ENCODE measurements at places on chromosomes 7 and 10. TPM values are rescaled to one million over a fixed set of nuclear protein-coding genes. Genes with fewer than 3 reads are reported as not detected.

- no peak for DNase-seq
- H3K27ac ChIP-seq, result no peak overlapping the region
- H3K4me1 ChIP-seq, result no peaks in the 10 kb centered on the region
- H3K27me3 ChIP-seq, result no peaks in the 10 kb centered on the region
Measured at GRCh38 chr10:7150349-7150748, 260.5 kb downstream of the SFMBT2 start.

DNA sequence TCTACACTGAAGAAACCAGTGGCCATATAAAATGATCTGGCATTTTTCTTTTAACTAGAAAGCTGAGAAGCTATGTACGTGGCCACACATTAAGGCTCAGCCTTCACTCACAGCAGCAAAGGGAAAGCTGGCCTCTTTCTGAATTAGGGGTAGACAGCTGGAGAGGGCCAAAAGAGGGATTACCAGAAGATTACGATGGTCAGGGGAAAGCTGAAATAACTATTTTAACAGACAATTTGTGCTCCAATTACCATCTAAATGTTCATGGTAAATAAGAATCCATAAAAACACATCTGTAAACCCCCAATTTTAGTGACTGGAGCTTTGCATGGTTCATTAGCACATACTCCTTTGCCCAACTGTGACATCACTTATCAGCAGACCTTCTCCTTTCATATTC is 314.3 kb downstream of the HPSE2 start:
- no peak overlapping the region for H3K4me3 ChIP-seq
- no peak overlapping the region for H3K27ac ChIP-seq
- no peaks in the 10 kb centered on the region for H3K36me3 ChIP-seq
- H3K27me3 ChIP-seq, result no peaks in the 10 kb centered on the region
- H3K4me1 ChIP-seq, result no peaks in the 10 kb centered on the region

GRCh38 chr7:123972045-123972444 is 47.0 kb downstream of the SPAM1 start:
- no peaks in the 10 kb centered on the region for H3K27me3 ChIP-seq
- no peak for DNase-seq
- H3K27ac ChIP-seq, result no peak overlapping the region
- no peaks in the 10 kb centered on the region for H3K36me3 ChIP-seq
- H3K4me1 ChIP-seq, result no peaks in the 10 kb centered on the region
- H3K4me3 ChIP-seq, result no peak overlapping the region

DNA sequence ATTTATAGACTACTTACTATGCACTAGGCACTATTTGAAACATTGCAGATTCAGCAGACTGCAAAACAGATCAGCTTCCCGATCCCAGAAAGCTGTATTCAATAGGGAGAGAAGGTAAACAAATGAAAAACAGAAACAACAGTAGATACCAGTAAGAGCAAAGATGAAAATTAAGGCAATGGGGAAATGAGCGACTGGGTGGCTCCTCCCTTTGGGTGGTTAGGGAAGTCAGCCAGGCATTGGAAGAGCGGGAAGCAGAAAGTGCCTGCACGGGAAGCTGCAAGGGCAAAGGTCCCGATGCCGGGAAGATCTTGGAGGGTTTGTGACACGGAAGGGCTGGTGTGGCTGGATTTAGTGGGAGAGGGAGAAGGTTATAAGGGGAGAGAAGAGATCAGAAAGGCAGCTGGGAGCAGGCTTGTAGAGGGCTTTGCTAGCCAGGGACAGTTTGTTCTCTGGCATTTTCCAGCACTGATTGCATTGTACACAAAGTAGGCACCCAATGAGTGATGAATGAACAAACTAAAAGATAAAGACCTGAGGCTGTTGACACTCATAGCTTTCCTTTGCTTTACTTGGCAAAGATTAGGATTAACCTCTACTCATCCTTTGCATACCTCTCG is 67.8 kb downstream of the NAMPT start:
- peak; percentile 86 for DNase-seq
- peak overlapping the region; percentile 79 for H3K27ac ChIP-seq
- peak overlapping the region; percentile 16 for H3K4me3 ChIP-seq

- no peak overlapping the region for H3K4me3 ChIP-seq
- no peak overlapping the region for H3K27ac ChIP-seq
- no peaks in the 10 kb centered on the region for H3K4me1 ChIP-seq
- no peaks in the 10 kb centered on the region for H3K27me3 ChIP-seq
Measured at GRCh38 chr10:554182-554848, 135.2 kb downstream of the DIP2C start.

Gene CFAP58
- not detected for total RNA-seq

Gene MUC12
- 0.85 TPM for total RNA-seq

Data from ascending aorta (tissue), 2 donors.